ENCODE measurements at places on chromosomes 7 and 10.
A peak's percentile ranks its signal among the peaks of the same experiment; 100 is the strongest.

DNA sequence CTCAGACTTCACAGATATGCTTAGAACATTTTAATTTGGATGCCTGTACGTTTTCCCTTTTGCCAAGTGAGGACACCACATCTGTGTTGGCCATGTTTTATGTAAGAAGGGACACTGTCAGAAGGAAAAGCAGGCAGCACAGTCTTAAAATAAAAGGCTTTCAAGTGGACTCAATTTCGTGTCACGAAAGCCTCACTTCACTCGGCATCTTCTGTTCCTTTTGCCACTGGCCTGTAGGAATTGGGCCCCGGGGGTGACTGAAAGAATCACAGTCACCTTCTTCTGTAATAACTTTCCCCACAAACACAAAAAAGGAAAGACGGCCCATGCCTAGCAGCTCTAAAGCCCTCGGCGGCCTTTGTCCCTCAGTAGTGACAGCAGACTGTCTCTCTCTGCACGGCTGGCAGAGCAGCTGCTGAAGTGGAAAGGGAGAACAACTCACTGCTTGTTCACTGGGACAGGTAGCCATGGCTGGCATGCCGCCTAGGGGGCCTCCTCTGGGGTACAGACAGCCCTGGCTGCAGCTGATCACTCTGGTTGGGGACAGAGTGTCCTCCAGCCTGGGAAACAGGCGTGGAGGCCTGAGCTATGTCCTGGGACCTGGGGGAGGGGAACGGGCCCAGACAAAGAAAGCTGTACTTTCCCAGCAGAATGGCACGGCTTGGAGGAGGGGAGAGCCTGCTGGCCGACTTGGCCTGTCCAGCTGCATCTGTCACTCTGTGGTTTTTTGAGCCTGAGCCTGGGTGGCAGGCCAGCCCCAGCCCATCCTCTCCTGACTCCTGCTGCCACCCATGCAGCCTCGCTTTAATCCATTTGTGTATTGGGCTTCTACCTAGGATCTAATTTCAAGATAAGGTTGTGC, 4.4 kb downstream of the RASSF4 start:
- no peak for DNase-seq

- no peak for DNase-seq
Measured at GRCh38 chr10:124606822-124607221, 137.4 kb downstream of the FAM53B start.

- DNase-seq, result no peak
Measured at GRCh38 chr10:103969857-103970627, 3.1 kb downstream of the SLK start.

- DNase-seq, result no peak
Measured at GRCh38 chr7:73642834-73643233, 18.5 kb upstream of the MLXIPL start.

- DNase-seq, result no peak
Measured at GRCh38 chr10:117448802-117449201, 73.6 kb upstream of the PDZD8 start.

GRCh38 chr7:54629771-54630170, 87.6 kb downstream of the VSTM2A start:
- peak; percentile 39 for DNase-seq

GRCh38 chr10:22620929-22621328, 93.4 kb downstream of the PIP4K2A start:
- no peak for DNase-seq

Data from NT2/D1 (cell line).